ENCODE measurements at places on chromosomes 5 and 9.

GRCh38 chr5:14174230-14174636 lies 31.1 kb downstream of the TRIO start:
- H3K4me1 ChIP-seq = no peaks in the 10 kb centered on the region
- H3K4me3 ChIP-seq = no peak overlapping the region
- H3K36me3 ChIP-seq = no peaks in the 10 kb centered on the region

- H3K27me3 ChIP-seq = no peaks in the 10 kb centered on the region
- no peak overlapping the region for H3K4me3 ChIP-seq
- DNase-seq = no peak
- H3K27ac ChIP-seq = no peak overlapping the region
Measured at GRCh38 chr5:174583071-174583470, 141.3 kb upstream of the MSX2 start.

- H3K4me3 ChIP-seq = no peak overlapping the region
- peak; percentile 23 for DNase-seq
- H3K27me3 ChIP-seq = no peaks in the 10 kb centered on the region
- H3K27ac ChIP-seq = peak overlapping the region; percentile 24
- no peaks in the 10 kb centered on the region for H3K36me3 ChIP-seq
Measured at GRCh38 chr9:5278486-5278885, 26.0 kb downstream of the RLN2 start.

GRCh38 chr9:120928015-120928482 lies 1.5 kb upstream of the TRAF1 start:
- no peak for DNase-seq
- no peaks in the 10 kb centered on the region for H3K27me3 ChIP-seq
- peak overlapping the region; percentile 54 for H3K27ac ChIP-seq
- peak overlapping the region; percentile 73 for H3K4me3 ChIP-seq

GRCh38 chr5:161283296-161283695 lies 263.2 kb downstream of the GABRB2 start:
- H3K4me3 ChIP-seq = no peak overlapping the region
- H3K27ac ChIP-seq = no peak overlapping the region
- DNase-seq = no peak
- H3K4me1 ChIP-seq = no peaks in the 10 kb centered on the region
- no peaks in the 10 kb centered on the region for H3K36me3 ChIP-seq
- peaks cover 6% of the 10 kb centered on the region for H3K27me3 ChIP-seq

GRCh38 chr5:132525299-132525724 lies 18.0 kb downstream of the IL5 start:
- H3K27me3 ChIP-seq = no peaks in the 10 kb centered on the region
- H3K27ac ChIP-seq = peak overlapping the region; percentile 75
- no peak overlapping the region for H3K4me3 ChIP-seq
- H3K4me1 ChIP-seq = peaks cover 48% of the 10 kb centered on the region

DNA sequence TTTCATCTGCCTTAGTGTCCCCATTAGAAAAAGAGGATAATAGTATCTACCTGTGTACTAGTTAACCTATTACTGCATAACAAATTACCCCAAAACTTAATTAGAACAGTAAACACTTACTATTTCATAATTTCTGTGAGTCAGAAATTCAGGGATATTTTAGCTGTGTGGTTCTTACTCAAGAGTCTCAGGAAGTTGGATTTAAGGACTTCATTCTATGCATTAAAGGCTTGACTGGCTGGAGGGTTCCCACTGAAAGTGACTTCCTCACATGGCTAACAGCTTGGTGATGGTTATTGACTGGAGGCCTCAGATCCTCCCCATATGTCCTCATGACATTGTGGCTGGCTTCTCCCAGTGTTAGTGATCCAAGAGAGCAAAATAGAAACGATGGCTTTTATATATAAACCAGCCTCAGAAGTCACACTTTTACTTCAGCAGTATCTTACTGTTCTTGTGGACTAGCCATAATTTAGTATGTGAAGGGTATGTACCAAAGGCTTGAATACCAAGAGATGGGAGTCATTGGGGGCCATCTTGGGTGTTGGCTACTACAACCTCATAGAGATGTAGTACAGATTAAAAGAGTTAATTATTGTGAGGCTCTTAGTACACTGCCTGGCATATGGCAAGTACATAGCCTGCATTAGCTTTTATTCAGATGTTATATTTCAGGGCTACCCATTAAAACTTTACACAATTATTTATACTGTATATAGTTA lies 9.9 kb downstream of the RAD23B start:
- DNase-seq = no peak
- no peaks in the 10 kb centered on the region for H3K36me3 ChIP-seq
- H3K4me3 ChIP-seq = no peak overlapping the region

GRCh38 chr5:57859626-57860025 lies 377.0 kb upstream of the ACTBL2 start:
- no peak overlapping the region for H3K27ac ChIP-seq
- H3K36me3 ChIP-seq = no peaks in the 10 kb centered on the region
- DNase-seq = no peak
- H3K4me3 ChIP-seq = no peak overlapping the region
- no peaks in the 10 kb centered on the region for H3K4me1 ChIP-seq
- H3K27me3 ChIP-seq = no peaks in the 10 kb centered on the region

GRCh38 chr9:128921881-128922763 lies 1.3 kb downstream of the PHYHD1 start:
- no peak overlapping the region for H3K27ac ChIP-seq
- no peak for DNase-seq
- H3K27me3 ChIP-seq = no peaks in the 10 kb centered on the region
- no peaks in the 10 kb centered on the region for H3K36me3 ChIP-seq
- H3K4me3 ChIP-seq = no peak overlapping the region

DNA sequence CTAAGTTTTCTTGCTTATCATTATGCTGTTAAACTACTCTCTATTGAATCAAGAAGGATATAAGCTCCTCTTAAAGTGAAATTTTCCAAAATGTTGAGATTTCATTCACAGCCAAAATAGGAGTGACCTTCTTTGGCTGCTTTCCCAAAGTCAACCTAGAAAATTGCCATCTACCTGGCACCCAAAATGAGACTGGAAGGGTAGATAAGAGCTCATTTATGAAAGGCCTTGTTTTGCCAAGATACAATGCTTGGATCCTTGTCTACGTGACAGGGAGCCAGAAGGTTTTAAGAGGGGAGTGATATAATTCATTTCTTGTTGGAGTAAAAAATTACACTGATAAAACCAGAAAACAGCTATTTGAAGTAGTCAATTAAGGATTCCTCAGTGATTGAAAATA lies 287.1 kb downstream of the IZUMO3 start:
- DNase-seq = no peak
- H3K27ac ChIP-seq = no peak overlapping the region
- no peaks in the 10 kb centered on the region for H3K4me1 ChIP-seq

DNA sequence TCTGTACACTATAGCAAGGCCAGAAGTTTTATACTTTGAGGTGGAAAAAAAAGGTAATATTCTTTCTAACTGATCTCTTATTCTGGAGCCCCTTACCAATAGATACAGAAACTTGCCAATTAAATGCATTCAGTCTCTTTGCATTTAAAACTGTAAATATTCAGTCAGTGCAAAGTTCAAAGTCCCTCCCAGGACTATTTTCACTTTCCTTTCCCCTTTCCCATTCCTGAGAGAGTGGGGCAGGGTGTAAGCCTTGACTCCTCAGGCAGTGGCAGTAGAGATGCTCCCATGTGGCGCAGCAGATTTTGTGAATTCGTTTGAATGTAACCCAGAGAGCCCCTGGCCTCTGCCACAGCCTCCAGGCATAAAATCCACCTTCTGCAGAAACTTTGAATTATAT lies 29.9 kb downstream of the CETN3 start:
- no peaks in the 10 kb centered on the region for H3K36me3 ChIP-seq
- no peak for DNase-seq
- no peaks in the 10 kb centered on the region for H3K27me3 ChIP-seq
- peaks cover 10% of the 10 kb centered on the region for H3K4me1 ChIP-seq
- H3K27ac ChIP-seq = no peak overlapping the region

- no peak overlapping the region for H3K27ac ChIP-seq
- no peak overlapping the region for H3K4me3 ChIP-seq
- no peak for DNase-seq
Measured at GRCh38 chr9:113154471-113154870, 3.7 kb downstream of the SLC31A2 start.

GRCh38 chr5:11902201-11902619 lies 2.0 kb downstream of the CTNND2 start:
- no peak overlapping the region for H3K4me3 ChIP-seq
- H3K4me1 ChIP-seq = peaks cover 7% of the 10 kb centered on the region
- H3K27me3 ChIP-seq = no peaks in the 10 kb centered on the region
- H3K27ac ChIP-seq = no peak overlapping the region
- DNase-seq = no peak

- H3K27ac ChIP-seq = no peak overlapping the region
- no peaks in the 10 kb centered on the region for H3K4me1 ChIP-seq
- no peak overlapping the region for H3K4me3 ChIP-seq
- DNase-seq = no peak
Measured at GRCh38 chr9:109190151-109190550, 23.1 kb upstream of the FRRS1L start.

DNA sequence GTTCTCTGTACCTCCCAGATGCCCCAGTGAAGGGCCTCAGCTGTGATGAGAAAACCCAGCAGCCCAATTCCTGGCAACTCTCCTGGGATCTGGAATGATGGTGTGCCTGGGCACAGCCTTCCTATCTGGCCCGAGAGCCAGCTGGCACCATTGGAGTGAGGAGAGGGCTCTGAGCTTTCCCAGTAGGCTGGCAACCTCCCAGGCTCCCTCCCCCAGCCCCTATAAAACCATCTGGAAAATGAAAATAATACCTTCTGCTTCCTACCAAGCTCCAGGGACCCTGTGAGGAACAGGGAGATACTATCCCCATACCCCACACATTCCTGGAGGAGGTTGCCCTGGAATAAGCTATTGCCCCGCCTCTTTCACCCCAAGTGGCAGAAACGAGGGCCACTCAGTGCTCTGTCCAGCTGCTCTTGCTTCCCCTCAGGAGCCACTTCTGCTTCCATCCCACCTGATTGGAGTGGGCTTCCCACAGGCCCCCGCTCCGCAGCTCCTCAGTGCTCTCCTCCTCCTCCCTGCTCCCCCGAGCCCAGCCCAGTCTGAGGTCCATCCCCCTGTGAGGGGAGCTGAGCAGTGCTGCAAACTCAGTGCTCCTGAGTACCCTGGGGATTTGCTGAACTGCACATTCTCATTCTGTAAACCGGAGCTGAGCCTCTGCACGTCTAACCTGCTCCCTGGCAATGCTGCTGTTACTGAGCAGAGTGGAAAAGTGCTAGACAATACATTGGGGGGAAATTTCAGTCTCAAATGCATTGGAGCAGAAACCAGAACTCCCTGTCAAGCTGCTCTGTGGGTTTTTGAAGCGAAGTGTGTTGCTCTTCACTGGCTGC lies 74.7 kb downstream of the THBS4 start:
- no peaks in the 10 kb centered on the region for H3K27me3 ChIP-seq
- DNase-seq = no peak
- H3K36me3 ChIP-seq = no peaks in the 10 kb centered on the region
- H3K27ac ChIP-seq = no peak overlapping the region
- H3K4me1 ChIP-seq = no peaks in the 10 kb centered on the region

DNA sequence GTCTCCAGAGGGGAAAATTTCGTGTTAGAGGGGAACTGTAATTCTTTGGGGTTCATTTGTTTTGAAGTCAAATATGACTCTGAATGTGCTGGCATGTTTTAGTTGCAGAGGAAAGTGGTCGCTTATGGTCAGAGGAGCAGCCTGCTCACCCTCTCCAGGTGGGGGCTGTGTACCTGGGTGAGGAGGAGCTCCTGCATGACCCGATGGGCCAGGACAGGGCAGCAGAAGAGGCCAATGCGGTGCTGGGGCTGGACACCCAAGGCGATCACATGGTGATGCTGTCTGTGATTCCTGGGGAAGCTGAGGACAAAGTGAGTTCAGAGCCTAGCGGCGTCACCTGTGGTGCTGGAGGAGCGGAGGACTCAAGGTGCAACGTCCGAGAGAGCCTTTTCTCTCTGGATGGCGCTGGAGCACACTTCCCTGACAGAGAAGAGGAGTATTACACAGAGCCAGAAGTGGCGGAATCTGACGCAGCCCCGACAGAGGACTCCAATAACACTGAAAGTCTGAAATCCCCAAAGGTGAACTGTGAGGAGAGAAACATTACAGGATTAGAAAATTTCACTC lies 13.5 kb downstream of the TXNDC15 start:
- no peak overlapping the region for H3K4me3 ChIP-seq
- H3K36me3 ChIP-seq = no peaks in the 10 kb centered on the region
- no peak for DNase-seq

- H3K27me3 ChIP-seq = no peaks in the 10 kb centered on the region
- no peak overlapping the region for H3K4me3 ChIP-seq
- H3K36me3 ChIP-seq = no peaks in the 10 kb centered on the region
- no peak for DNase-seq
- H3K27ac ChIP-seq = no peak overlapping the region
Measured at GRCh38 chr9:105712773-105713172, 18.4 kb downstream of the TMEM38B start.

DNA sequence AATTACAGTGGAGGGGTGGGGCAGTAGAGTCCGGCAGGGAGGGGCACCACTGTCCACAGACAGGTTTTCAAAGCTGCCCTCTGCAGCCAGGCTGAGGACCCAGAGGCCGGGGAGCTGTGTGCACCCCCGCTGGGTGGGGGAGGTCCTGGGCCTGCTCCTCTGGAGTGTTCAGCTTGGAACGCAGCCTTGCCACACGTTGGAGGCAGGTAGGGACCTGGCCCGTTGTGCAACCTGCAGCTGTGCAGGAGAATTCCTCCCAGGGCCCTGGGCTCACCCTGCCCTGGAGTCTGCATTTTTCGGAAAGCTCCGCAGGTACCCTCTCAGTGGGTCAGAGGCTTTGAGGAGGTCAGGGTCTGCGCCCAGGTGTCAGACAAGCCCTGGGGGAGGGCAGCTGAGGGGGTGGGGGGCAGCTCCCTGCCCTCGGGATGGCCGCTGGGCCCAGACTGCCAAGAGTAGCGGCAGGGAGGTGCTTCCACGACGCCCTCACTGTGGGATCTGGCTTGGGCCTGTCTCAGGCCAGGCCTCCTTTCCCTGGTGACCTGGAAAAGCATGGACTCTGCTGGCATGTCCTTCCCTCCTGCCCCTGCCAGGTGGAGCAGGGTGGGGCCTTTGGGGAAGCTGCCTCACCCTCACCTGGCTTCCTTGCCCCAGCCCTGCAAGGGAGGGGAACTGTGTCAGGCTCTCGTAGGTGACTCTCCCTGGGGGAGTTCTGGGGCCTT lies 29.5 kb downstream of the RXRA start:
- no peaks in the 10 kb centered on the region for H3K4me1 ChIP-seq
- H3K4me3 ChIP-seq = no peak overlapping the region

DNA sequence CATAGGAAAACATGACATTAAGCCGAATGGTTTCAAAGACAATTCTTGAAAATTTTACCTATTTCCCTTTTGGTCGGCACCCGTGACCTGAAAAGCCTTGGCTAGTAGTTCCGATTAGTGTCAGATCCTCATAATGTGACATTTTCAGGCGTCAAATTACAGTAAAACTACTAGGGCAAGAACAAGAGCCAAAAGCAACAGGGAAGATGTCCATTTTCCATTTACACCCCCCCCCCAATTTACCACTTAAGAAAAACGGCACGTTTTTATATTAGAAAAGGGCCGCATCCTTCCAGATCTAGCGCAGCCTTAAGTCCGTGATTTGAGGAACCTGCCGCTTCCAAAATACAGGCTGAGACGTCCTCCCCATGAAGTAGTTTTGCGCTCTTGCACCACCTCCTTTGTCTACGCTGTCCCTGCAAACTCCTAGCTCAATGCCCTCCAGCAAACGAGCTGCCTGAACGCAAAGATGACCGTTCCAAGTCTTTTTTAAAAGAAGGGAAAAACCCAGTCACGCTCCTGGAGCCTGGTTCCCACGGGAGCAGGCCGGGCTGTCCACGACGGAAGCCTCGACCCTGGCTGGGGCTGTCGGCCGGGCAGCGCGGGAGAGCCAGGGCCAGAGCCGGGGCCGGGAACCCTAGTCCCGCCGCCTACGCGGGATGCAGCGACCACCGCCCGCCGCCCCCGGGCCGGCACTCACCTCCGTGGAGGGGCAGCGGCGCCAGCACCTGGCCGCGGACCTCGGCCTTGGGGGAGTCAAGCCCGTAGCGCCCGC lies 616 bp downstream of the RNF130 start:
- H3K4me3 ChIP-seq = no peak overlapping the region
- H3K27ac ChIP-seq = no peak overlapping the region
